ENCODE measurements at places on chromosomes 5 and 9.
A peak's percentile ranks its signal among the peaks of the same experiment; 100 is the strongest.

DNA sequence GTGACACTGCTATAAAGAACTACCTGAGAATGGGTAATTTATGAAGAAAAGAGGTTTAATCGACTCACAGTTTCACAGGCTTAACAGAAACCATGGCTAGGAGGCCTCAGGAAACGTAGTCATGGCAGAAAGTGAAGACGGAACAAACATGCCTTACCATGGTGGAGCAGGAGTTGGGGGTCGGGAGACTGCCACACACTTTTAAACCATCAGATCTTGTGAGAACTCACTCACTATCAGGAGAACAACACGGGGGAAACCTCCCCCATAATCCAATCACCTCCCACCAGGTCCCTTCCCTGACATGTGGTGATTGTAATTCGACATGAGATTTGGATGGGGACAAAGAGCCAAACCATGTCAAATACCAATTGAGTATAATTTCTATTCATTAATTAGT, 2392.6 kb upstream of the C9orf72 start:
- no peak for DNase-seq

DNA sequence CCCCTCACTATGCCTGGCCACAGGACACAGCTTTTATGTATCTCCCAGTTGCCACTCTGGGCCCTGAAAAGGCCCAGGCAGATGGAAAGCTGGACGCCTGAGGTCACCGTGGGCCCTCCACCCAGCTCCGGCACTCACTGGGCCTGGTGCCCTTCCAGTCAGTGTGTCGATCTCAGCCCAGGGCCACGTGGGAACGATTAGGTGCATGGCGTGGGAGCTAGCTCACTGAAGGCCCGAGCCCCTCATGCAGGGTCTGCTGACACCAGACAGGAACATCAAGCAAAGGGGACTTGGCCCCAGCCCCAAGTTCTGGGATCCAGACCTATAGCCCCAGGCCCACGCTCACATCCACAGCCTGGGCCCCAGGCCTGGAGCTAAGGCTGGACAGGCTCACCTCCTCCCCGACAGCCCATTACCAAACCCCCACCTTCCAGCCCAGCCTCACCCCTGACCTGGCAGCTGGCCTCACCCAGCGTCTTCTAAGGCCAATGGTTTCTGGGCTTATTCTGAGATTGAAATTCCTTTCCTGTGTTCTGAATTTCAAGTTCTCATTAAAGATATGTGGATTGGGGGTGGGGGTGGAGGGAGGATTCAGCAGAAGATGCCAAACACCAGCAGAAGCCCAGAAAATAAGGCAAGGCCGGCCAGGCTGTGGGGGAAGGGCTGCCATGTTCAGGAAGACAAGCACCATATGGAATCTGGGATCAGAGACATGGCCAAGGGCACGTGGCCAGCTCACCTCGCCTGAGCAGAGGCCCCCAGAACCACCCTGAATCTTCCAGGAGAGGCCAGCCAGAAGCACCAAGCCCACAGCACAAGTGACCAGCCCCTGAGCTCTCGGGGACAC, 74.5 kb downstream of the ADAMTS2 start:
- peak; percentile 18 for DNase-seq

GRCh38 chr5:179256328-179257175, 88.7 kb downstream of the ADAMTS2 start:
- DNase-seq = no peak

- DNase-seq = no peak
These were observed 597.3 kb downstream of the GABRG2 start for GRCh38 chr5:162664846-162665245.

All from left ventricle myocardium inferior (tissue), 1 donor.